NB4 (cell line): ENCODE measurements at places on chromosomes 16 and 17.

DNA sequence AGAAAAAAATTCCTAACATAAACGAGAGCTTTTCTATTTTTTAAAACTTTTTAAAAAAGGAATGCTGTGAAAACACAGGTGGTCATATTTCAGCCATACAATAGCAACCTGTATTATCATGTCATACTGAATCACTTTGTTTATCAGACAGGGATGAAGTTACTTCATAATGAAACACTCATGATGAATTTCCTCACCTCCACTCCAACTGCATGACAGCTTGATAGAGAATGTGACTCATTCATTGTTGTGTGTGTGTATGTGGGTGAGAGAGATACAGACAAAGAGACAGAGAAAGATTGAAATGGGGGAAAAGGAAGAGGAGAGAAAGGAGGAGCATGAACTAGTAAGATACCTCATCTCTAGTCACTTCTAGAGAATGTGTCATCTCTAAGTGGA lies 109.0 kb downstream of the SYCE1L start:
- no peak for DNase-seq

GRCh38 chr17:75266316-75267152 lies 4.5 kb downstream of the MIF4GD start:
- no peak for DNase-seq

DNA sequence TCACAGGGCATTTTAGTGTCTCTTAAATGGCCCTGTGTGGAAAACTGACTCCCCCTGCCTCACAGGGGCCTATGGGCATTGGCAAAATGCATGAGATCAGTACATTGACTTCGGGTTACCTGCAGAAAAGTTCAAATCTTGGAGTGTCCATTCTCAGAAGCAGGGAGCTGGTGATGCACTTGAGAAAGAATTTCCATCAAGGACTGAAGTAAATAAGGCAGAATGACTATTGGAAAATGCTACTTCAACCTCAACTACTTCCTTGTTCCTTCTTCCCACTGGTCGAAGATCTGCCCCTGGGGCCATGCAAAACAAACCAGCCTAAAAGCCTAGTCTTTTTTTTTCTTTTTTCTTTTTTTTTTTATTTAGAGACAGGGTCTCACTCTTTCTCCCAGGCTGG lies 13.8 kb upstream of the GSDMA start:
- DNase-seq: no peak

- peak; percentile 56 for DNase-seq
These were observed 1.2 kb downstream of the NFATC3 start for GRCh38 chr16:68086336-68086841.

GRCh38 chr16:1537763-1538289 lies 4.4 kb downstream of the TMEM204 start:
- DNase-seq: peak; percentile 87

GRCh38 chr16:21656795-21657768 lies 4.7 kb upstream of the IGSF6 start:
- peak; percentile 68 for DNase-seq

- no peak for DNase-seq
These were observed 97.6 kb downstream of the RBFOX3 start for GRCh38 chr17:79513206-79513605.
